ENCODE measurements at places on chromosomes 5 and 9. TPM values are rescaled to one million over a fixed set of nuclear protein-coding genes. Genes with fewer than 3 reads are reported as not detected.

DNA sequence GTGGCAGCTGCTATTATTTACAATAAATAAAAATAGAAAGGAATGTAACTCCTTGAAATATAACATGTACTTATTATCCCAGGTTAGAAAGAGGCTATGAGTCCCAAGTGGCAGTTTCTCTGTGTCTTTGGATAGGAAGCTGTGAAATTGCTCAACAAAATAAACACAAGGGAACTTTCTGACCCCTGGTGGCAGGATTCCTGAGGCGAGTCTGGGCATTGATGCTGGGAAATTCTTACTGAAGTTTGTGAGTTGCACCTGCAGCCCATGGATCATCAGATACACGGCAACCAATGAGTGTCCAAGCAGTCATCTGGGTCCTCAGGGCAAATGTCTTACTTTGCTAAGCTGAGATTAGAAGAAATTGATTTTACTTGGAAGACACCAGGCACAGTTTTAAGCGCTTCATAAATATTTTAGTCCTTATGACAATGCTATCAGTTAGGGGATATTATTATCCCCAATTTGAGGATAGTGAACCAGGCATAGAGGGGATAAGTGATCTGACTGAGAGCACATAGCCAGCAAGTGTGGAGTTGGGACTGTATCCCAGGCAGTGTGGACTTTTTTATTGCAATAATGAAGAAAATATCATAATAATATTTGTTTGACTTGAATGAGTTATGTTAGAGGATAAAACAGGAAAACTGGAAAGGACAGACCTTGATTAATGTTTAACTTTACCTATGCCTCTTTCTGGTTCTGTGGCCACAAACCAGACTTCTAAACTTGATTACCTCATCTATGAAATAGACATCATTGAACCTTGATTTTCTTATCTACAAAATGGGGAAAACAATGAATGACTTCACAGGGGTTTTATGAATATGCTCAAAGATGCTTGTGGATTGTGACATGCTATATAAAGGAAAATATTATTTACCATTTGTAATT lies 265.5 kb upstream of the ADAMTSL1 start:
- peak; percentile 70 for DNase-seq

Gene CD180
- 1.3 TPM for total RNA-seq

GRCh38 chr9:85960688-85961093 lies 19.7 kb downstream of the NAA35 start:
- DNase-seq, result peak; percentile 24

DNA sequence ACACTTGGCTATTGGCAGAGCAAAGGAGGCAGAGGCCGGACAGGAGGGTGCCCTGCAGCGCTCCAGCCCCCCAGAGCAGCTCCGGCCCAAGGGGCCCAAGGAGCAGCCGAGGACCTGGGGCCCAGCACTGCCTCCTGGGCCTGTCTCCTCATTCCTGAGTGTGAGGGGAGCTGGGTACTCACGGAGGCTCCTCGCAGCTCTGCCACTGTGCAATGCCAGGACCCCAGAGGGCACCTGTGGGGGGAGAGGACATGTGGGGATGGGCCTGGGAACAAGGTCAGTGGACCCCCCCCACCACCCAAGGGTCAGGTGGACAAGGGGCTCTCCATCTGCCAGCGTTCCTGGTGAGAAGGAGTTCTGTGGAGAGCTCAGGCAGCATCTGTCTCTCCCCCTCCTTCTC lies 192.6 kb upstream of the PPP1R26 start:
- no peak for DNase-seq

GRCh38 chr9:87227456-87227855 lies 270.2 kb upstream of the DAPK1 start:
- DNase-seq, result no peak

GRCh38 chr9:120868676-120869359 lies 8.2 kb downstream of the PHF19 start:
- peak; percentile 99 for DNase-seq

GRCh38 chr9:96222132-96222531 lies 79.8 kb downstream of the HSD17B3 start:
- no peak for DNase-seq

GRCh38 chr5:145981589-145982571 lies 45.5 kb downstream of the SH3RF2 start:
- DNase-seq, result no peak

Gene ADAMTSL2
- 1.5 TPM for total RNA-seq

Gene OR2Y1
- total RNA-seq, result not detected

DNA sequence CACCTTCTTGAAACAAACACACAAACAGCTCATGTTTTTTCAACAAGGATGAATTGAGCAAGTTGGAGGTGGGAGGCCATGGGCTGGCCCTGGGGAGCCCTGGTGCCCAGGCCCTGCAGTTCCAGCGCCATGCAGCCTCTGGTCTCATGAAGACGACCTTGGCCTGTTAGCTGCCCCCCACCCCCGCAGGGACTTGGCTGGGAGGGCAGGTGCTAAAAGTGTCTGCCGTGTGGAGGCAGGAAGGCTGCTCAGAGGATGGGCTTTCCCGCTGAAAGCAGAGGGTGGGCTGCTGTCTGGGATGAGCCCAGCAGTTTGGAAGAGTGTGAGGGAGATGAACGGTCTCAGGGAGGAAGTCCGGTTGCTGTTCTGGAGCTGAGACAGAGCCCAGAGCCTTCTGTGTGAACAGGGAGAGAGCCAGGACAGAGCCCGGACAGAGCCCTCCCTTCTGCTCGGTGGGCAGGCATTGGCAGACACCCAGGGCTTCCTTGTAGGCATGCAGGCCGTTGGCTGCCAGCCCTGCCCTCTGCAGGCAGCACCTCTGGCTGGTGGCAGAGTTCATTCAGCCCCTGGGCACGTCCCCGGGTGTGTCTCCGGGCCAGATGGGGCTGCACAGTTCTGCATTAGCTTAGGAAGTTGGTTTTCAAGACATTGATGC lies 18.7 kb downstream of the ROPN1L start:
- peak; percentile 74 for DNase-seq

GRCh38 chr9:22241611-22242010 lies 205.0 kb upstream of the DMRTA1 start:
- DNase-seq, result no peak

- no peak for DNase-seq
Observed at GRCh38 chr5:81393783-81394718, at the start of gene ACOT12. Gene ACOT12 (minus strand): TSS chr5:81394134. CDS start chr5:81394114, 20 bp downstream.

GRCh38 chr5:83750749-83751148 lies 30.1 kb upstream of the HAPLN1 start:
- no peak for DNase-seq

Gene TMEM174
- not detected for total RNA-seq

DNA sequence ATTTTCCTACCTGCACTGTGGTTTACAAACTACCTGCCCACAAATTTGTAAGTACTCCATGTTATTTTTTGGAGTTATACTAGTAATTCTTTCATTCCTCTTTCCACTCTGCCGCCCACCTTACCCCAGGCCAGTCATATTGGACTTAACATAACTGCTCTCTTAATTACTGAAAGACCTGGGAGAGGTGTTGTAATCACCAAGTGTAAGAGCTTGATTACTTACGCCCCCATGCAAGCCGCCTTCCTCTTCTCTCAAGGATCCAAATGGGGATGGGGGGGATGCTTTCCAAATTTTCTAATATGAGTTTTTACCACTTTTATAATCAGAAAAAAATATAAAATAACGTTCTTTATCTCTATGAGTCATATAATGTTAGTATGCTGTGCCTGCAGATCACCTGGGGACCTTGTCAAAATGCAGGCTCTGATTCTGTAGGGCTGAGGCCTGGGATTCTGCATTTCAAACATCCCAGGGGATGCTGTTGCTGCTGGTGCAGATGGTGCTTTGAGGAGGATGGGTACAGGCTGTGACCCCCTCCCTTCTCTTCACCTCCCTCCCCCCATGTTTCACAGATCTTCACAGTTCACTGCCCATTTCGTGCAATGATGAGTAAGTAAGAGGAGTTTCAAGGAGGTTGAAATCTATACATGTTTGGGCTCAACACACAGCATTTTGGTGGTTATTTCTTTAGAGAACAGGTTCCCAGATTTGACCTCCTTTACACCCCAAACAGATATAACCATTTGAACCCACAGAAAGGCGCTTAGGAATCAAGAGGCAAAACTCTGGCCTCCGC lies 87.3 kb downstream of the SEC61B start:
- no peak for DNase-seq

DNA sequence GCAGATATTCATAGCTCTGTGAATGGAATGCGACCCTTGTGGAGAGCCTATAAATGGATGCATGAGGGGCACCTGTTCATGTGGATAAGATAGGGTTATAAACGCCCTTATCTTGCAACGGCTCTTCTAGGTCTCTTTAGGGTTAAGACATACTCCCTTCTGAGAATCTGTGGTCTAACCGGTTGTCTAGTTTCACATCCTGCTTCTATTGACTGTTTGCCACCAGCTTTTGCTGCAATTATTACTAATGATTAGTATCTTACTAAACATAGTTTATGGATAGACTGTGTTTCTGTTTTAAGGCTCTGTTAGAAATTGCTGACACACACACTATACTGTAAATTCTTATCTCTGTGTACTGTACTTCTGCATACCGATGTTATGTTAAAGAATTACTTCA lies 198.9 kb upstream of the CYLC2 start:
- no peak for DNase-seq

Gene FBXL17
- 23.8 TPM for total RNA-seq

Gene CDKN2B
- 119 TPM for total RNA-seq

Gene EDIL3
- total RNA-seq, result 39.8 TPM

Gene C9orf153
- total RNA-seq, result not detected

Gene GFI1B
- 1.5 TPM for total RNA-seq

- DNase-seq, result no peak
Observed at GRCh38 chr5:134438721-134439123, 27.0 kb upstream of the CDKN2AIPNL start.

DNA sequence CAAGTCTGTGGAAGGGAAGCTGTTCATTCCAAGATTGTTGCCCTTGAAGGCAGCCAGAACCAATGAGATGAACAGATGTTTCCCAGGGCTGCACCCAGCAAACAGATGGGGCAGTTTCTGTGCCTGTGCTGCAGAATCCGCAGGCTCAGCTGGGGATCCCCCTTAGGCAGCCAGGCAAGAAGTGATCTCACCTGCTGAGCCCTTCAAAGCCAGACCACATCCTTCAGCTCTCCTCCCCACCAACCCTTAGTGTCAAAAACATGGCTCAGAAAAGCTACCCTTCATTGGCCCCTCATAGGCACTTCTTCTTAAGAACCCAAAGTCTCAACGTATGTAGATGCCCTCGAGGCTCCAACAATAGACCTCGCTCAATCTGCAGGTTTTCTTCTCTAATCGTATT lies 626.7 kb downstream of the CCDC171 start:
- DNase-seq, result no peak

- no peak for DNase-seq
Observed at GRCh38 chr5:126636956-126637355, 36.2 kb downstream of the PHAX start.

GRCh38 chr5:22352493-22352892 lies 500.7 kb downstream of the CDH12 start:
- DNase-seq, result no peak

GRCh38 chr9:93295031-93295430 lies 111.1 kb downstream of the WNK2 start:
- no peak for DNase-seq

- no peak for DNase-seq
Observed at GRCh38 chr9:112618385-112619009, 99.4 kb downstream of the INIP start.

Gene CDH6
- 3.2 TPM for total RNA-seq

- DNase-seq, result no peak
Observed at GRCh38 chr5:149005077-149005892, 57.6 kb downstream of the SH3TC2 start.

Gene PCDHGA10
- 6.1 TPM for total RNA-seq

- DNase-seq, result no peak
Observed at GRCh38 chr5:102918986-102919610, 164.0 kb downstream of the PAM start.

GRCh38 chr5:6391151-6391550 lies 12.8 kb upstream of the MED10 start:
- DNase-seq, result no peak

DNA sequence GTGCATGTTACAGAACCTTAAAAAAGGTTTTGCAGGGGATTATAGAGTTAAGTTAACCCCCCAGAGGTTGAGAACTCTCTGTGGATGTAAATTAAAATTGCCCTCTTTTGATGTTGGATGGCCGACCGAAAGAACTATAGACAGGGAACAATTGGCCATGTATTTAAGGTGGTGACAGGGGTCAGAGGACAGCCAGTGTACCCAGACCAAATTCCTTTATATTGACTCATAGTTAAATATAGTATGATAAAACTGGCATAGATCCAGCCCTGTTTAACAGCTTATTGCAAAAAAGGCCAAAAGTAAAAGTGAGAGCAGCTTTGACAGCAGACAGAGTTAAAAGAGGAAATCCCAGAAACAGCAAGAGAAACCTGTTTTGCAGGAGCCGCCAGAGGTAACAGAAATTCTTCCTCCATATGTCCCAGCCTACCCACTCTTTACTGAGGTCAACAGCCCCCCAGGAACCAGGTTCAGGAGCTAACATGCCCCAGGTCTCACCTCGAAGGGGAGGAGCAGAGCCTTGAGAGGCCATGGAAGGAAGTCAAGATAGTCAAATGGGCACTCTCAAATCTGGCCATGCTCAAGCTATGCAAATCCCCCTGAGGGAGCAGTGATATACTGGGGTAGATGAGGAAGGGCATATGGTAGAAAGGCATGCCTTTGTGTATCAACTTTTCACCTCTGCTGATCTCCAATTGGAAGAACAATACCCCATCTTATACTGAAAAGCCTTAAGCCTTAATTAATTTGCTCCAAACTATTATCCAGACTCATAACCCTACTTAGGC lies 156.4 kb upstream of the COX7C start:
- no peak for DNase-seq

DNA sequence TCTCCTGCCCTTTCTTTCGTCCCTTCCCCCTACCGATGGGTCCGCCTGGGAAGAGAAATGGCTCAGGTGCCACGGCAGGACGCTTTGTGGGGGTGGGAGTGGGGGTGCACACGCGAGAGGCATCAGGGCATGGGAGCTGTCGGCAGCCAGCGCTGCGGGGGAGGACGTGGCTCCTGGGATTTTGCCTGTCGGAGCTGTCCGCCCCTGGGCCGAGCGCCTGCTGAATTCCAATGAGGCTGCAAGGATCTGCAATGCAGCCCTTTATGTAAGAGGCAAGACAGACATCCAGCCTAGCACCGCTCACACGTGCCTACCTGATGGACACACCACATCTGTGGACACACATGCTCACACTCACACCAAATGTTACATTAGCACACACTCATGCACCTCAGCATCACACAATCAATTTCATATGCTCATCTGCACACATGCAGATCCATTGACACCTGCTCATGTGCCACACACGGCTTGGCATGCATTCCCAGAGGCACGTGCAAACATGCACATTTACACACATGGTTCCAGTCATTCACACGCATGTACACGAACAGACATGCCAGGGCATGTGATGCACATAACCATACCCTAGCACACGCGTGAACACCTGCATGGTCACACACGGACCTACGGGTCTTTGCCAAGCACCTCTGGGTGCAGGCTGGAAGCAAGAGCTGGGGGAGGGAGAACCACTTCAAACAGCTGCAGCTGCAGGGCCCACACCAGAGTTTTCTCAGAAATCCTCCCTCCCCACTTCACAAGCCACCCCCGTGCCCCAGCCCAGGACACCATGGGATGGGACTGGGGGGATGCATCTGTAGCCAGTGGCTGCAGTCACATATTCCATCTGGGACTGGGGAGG lies 1.4 kb downstream of the GRIN1 start:
- DNase-seq, result no peak

- DNase-seq, result no peak
Observed at GRCh38 chr5:143683459-143683858, 128.5 kb upstream of the HMHB1 start.

GRCh38 chr5:51829230-51829629 lies 446.0 kb downstream of the ISL1 start:
- DNase-seq, result no peak

Gene QRFP
- not detected for total RNA-seq
